ENCODE measurements at places on chromosomes 4 and X.

DNA sequence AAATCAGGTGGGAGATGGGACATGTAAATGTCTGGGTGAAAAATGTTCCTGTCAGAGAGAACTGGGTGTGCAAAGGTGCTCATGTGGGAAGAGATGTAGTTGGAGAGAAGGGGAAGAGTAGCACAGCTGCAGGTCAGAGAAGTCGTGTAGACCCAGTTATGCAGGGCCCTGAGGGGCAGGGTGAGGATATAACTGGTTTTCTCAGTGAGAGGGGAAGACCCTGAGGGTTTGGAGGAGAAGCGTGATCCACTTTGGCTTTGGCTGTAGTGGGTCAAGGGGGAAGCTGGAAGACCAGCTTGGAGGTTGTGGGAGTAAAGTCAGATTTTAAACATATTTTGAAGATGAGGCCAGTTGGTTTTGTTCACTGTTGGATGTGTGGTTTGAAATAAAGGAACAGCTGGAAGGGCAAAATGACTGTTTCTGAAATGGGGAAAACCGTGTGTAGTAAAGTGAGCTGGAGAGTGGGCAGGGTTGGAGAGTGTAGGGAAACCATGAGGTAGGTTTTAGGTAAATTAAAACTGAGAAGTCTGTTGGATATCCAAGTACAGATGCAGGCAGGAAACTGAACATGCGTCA lies 44.2 kb downstream of the NAP1L5 start:
- no peak for DNase-seq

DNA sequence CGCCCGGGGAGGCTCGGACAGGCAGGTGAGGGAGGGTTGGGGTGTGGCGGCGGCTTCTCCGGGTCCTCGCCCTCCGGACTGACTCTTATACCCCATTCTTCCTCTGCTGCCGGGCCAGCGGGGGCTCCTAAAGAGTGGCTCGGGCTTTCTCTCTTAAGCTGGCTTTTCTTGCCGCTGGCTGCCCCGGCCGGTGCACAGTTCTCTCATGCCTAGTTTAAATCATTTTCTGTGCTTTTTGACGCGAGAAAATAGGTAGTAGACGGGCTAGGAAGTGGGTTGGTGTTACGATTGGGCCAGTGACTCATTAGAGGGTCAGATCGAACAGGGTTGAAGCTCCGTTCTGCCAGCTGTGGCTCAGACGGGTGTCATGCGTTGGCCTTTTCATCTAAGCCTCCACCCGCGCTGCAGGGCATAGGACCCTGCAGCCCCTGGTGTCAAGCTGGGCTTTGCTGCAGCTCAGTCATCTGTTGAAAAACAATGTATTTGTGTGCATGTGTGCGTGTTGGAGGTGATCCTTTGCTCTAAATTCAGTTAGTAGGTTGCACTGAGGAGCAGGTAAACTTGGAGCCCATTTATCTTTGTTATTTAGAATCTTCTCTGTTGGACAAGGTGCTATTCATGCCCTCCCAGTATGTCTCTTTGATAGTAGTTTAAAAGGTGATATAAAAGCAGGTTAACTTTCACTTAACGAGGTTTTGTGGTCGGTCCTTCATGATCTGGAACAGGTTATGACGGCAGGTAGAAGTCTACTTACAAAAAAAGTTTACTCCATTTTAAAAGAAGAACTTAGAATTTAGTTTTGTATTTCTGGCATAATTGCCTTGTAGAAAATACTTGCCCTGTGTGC lies 802 bp downstream of the BMP2K start:
- DNase-seq, result peak; percentile 26

- no peak for DNase-seq
Measured at GRCh38 chrX:42783451-42783850, 5.5 kb upstream of the PPP1R2C start.

DNA sequence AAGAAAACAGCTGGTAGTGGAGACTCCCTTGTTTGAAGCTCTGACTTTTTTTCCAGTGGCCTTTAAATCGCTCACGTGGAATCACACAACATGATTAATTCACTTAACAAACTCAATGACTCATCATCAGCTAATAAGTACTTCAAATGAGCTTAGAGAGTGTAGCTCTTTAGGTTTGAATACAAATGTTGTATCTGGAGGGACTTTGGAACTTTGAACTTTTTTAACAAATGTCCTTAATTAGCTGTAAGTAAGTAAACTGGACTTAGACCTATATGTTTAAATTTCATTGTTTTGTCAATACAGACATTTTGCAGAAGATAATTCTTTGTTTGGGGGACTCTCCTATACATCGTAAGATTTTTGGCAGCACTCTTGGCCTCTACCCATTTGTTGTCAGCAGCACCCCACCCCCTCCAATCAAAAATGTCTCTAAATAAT lies 581.1 kb downstream of the SPRY1 start:
- no peak for DNase-seq

GRCh38 chrX:42804524-42804923 lies 26.6 kb upstream of the PPP1R2C start:
- DNase-seq, result no peak

DNA sequence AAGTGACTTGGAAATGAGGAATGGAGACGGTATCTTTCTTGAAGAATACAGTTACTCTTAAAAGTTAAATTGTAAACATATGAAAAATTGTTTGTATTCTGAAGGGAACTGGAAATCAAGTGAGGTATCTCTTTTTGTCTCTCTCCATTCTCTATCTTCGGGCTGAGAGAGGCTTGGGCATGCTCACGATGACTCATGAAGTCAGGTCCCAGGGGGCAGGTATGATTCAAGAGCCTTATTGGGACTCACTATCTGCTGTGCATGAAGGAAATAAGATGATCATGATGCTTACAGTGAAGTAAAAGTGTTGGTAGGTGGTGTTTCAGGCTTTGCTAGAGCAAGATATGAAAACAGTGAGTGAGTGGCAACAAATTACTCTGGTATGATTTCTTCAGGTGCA lies 200.4 kb upstream of the PITX2 start:
- DNase-seq, result no peak

GRCh38 chr4:2797545-2798305 lies 4.8 kb downstream of the SH3BP2 start:
- DNase-seq, result no peak

DNA sequence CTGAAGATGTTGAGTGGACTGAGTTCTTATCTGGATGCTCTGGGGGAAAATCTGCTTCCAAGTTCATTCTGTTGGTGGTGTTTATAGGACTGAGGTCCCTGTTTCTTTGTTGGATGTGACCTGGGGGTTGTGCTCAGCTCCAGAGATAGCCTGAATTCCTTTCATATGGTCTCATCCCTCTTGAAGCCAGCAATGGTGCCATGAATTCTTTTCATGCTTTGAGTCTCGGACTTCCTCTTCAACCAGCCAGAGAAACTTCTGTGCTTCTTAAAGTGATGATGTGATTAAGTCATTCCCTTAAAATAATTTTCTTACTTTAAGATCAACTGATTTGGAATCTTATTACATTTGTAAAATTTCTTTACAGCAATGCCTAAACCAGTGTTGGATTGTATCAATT lies 233.8 kb upstream of the UGT8 start:
- no peak for DNase-seq

- DNase-seq, result no peak
Measured at GRCh38 chr4:117164338-117164737, 79.0 kb upstream of the TRAM1L1 start.

GRCh38 chr4:10272511-10272910 lies 155.9 kb upstream of the WDR1 start:
- no peak for DNase-seq

DNA sequence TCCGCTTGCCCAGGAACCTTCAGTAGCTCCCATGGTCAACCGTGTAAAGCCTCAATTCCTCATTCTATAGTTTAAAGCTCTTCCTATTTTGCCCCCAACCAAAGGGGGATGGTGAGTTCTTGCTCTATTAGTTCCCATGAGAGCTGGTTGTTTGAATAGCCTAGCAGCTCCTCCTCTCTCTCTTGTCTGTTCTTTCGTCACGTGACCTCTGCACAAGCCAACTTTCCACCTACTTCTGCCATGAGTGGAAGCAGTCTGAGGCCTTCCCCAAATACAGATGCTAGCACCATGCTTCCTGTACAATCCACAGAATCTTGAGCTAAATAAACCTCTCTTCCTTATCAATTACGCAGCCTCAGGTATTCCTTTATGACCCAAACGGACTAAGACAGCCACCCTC lies 42.8 kb downstream of the ANXA5 start:
- DNase-seq, result no peak

DNA sequence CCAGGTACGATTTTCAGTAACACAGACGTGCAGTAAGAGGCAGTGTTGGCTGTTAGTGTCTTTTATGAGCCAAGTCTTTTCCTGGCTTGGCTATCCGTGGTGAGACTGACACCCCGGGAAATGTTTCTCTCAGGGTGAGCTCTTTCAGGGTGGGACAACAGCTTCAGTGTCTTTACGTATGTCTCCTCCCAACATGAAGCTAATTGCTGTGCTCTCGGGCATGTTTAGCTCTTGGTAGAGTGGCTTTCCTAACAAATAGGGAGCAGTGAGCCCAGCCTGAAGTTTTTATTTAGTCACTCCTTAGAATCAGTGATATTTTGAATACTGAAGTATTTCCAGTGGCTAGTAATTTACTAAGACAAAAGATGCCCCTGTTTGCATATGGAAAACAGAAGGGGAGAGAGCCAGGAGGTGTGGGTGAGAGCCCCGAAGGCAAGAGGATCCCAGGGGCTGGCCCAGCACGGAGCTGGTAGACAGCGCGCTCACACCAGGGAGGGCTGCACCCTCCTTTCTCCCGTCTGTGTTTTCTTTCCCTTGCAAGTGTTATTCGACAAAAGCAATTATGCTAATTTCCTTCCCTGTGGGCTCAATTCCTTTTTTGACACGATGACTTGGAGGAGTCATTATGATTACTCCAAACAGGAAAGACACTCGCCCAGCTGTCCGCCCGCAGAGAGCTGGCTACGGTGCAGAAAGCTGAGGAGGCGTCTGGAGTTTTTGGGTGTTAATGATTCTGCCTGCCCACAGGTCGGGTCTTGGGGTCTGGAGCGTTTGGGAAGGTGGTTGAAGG lies 47.7 kb downstream of the PDGFRA start:
- DNase-seq, result no peak

GRCh38 chr4:151691639-151692442 lies 69.0 kb downstream of the GATB start:
- no peak for DNase-seq

DNA sequence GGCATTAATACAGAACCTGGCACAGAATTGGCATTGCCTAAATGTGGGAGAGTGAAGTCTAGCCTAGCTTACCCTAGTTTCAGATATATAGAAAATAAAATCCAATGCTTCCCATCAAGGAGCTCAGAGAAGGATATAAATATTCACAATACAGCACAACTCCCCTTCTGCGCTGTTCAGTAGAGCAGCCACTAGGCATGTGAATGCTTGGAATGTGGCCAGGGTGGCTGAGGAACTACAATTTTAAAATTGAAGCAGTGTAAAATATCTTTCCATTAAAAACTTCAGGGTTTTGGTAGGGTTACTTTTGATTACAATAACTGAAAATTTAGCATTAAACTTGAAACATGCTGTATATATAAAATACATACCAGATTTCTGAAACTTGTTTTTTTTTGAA lies 19.5 kb downstream of the ZNF518B start:
- DNase-seq, result no peak

DNA sequence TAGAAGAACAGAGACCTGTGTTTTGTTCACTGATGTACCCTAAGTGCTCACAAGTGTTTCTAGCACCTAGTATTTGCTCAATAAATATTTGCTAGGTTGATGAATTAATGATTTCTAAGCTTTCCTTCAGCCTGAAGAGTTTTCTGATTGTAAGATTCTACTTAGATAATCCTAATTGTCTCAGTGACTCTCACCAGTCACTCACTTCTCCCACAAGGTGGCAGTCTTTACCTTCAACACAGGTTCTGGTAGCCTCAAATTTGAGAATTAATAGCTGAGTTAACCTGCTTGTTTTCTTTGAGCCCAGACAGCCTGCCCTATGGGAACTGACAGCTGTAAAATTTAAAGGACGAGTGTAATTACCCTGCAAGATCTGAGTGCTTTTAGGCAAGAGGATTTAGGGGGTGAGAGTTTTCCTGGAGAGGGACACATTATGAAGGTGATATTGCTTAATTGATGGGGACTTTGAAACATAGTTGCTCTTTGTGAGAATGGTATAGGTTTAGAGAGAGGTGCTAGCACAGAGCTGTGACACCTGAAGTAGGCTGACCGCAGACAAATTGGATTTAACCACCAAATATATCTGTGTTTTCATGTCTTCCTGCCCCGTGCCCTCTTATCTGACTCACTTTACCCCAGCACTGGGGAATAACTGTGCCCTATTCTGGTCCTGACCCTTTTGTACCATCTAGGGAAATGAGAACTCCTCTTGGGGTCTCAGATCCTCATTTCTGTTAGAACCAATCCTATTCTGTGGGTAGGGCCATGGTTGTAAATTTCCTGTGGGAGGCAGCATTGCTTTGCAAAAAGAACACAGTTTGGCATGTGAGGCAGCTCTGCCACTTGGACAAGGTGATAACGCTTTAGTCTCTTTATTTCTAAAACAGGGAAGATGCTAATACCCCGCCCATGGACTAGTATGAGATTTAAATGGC lies 27.7 kb downstream of the CD38 start:
- DNase-seq, result no peak

DNA sequence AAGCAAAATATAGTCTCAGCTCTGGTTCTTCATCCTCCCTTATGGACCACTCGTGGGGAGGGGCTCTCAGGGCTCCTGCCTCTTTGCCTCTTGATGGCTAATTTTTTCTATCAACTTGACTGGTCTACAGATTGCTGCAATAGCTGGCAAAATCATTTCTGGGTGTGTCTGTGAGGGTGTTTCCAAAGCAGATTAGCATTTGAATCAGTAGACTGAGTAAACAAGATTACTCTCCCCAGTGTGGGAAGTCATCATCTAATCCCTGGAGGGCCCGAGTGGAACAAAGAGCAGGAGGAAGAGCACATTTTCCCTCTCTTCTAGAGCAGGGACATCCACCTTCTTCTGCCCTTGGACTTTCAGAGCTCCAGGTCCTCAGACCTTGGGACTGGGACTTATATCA lies 153.5 kb downstream of the STK32B start:
- no peak for DNase-seq

DNA sequence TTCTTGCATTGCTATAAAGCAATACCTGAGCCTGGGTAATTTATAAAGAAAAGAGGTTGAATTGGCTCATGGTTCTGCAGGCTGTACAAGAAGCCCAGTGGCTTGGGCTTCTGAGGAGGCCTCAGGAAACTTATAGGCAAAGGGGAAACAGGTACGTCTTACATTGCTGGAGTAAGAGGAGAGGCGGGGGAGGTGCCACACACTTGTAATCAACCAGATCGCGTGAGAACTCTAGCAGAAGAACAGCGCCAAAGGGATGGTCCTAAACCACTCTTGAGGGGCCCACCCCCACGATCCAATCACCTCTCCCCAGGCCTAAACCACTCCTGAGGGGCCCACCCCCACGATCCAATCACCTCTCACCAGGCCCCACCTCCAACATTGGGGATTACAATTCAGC lies 50.6 kb upstream of the SHOX start:
- DNase-seq, result no peak

- DNase-seq, result no peak
Measured at GRCh38 chr4:113433536-113434246, 327.8 kb downstream of the CAMK2D start.

- no peak for DNase-seq
Measured at GRCh38 chrX:126489116-126489695, 63.4 kb downstream of the DCAF12L1 start.

GRCh38 chr4:187333151-187333550 lies 609.5 kb upstream of the FAT1 start:
- no peak for DNase-seq

GRCh38 chrX:109619771-109620170 lies 5.2 kb downstream of the KCNE5 start:
- DNase-seq, result no peak

- DNase-seq, result no peak
Measured at GRCh38 chr4:41213625-41214135, 662 bp downstream of the APBB2 start.

Data from activated effector memory CD4-positive, alpha-beta T cell treated with Interleukin-2 at 50 U/mL for 16 hours (primary cell).